ENCODE measurements at places on chromosomes 7 and 10.

DNA sequence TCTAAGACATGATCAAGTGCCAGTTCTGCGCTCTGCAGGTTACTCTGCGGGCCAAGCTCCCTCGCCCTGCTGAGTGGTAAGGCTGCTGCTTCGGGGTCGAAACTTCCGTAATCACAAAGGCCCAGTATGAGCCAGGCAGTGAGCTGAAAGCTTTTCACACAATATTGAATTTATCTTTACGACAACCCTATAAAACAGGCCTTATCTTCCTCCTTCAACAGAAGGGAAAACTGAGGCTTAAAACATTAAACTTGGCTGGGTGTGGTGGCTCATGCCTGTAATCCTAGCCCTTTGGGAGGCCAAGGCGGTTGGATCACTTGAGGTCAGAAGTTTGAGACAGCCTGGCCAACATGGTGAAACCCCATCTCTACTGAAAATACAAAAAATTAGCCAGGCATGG, 83.3 kb downstream of the FAM107B start:
- no peak for DNase-seq

DNA sequence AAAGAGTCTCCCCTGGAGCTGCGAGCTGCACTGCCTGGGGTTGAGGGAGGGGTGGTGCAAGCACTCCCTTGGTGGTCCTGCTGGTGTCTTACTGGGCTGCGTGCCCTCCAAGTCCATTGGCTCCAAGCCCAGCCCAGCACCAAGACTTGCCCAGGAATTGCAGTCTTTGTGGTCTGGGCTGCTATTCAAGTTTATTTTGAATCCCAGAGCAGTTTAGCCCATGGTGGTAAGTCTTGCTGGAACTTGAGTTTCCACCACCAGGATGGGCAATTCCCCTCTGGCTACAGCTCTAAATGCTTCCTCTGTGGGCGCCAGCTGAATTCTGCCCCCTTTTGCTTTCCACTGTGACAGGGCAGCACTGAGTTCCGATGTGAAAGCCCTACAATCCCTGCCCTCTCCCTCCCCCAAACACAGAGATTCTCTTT, 25.1 kb downstream of the GALNT11 start:
- DNase-seq = peak; percentile 44

GRCh38 chr10:92697663-92698511, 8.1 kb downstream of the HHEX start:
- DNase-seq = no peak

GRCh38 chr10:25498645-25499044, 323.8 kb downstream of the GPR158 start:
- DNase-seq = no peak

DNA sequence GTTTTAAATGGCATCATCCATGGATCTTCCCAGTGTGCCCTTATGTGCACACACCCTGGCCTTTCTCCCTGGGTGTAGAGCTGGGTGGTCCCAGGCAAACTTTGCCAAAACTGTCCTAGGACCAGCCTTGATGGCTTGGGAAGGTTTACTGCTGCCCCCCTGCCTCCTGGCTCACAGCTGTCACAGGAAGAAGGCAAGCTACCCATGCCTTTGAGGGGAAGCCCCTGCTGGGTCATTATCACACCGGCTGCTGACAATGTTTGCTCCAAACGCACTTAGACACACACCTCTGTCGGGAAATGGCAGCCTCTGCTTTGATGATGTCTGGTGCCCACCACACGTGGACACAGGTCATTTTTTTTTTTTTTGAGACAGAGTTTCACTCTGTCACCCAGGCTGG, 25.2 kb upstream of the FIGNL1 start:
- DNase-seq = no peak

DNA sequence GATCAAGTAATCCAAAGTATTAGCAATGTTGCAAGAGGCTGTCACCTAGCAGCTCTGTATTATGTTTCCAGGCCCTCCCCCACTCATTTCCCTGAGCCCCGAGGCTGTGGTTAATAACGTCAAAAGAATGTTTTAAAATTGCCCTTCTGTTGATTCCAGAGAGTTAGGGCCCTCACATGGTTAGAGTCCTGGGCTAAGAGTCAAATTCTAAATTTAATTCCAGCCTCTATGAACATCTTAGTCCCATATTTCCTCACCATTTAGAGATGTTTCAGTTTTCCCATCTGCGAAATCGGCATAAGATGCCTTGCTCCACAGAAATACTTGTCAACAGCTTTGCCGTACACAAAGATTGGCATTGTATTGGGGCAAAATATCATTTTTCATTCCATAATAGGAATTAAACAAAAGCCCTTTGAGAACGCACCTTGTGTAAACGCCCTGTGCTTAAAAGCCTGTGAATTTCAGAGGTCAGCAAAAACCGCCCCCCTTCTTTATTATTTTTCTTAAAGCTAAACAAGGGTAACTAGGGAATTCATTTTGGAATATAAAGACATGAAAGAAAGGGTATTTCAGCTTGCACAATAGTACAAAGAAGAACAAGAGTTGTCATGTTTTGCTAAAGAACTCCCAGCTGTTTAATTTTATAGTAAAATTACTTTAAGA, 135.8 kb downstream of the ARID5B start:
- no peak for DNase-seq

- DNase-seq = no peak
These were observed 8.3 kb downstream of the VSTM2A start for GRCh38 chr7:54550471-54550870.

DNA sequence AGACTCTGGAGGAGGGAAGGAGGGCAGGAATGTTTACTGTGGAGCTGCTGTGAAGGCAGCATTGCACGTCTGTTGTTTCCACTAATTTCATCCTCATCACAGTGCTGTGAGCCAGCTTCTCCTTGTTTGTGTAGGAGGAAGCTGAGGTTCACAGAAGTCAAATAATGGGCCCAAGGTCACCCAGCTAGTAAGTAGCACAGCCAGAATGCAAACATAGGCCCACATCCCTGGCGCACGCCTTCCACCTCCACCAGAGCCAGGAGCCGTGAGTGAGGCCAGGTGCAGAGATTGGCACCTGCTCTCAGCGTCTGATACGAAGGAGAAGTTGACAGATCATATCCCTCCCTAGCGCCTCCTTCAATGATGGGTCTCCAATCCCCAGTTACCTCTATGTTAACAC, 93.6 kb downstream of the HTR5A start:
- no peak for DNase-seq

DNA sequence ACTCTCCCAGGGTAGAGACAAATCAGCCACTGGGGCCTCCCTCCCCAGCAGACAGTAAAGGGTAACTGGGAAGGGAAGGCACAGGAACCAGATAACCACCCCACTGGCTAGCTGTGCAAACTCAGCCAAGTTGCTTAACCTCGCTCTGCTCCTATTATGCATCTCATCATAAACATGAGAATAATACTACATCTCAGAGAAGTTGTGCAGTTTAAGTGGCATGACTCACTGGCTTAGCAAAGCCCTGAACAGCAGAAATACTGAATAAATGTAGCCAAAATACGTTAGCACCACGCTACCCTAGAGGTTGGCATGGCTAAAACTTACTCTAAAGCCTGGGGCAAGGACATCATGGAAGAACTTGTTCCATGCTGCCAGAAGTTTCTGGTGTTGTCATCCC, 128.1 kb upstream of the ANK3 start:
- DNase-seq = no peak

GRCh38 chr10:79319115-79319771, 28.0 kb upstream of the PPIF start:
- DNase-seq = no peak

- DNase-seq = peak; percentile 28
These were observed 66.0 kb upstream of the DOCK1 start for GRCh38 chr10:126839094-126839761.

- peak; percentile 60 for DNase-seq
These were observed 44.2 kb downstream of the ZCCHC24 start for GRCh38 chr10:79401015-79401921.

DNA sequence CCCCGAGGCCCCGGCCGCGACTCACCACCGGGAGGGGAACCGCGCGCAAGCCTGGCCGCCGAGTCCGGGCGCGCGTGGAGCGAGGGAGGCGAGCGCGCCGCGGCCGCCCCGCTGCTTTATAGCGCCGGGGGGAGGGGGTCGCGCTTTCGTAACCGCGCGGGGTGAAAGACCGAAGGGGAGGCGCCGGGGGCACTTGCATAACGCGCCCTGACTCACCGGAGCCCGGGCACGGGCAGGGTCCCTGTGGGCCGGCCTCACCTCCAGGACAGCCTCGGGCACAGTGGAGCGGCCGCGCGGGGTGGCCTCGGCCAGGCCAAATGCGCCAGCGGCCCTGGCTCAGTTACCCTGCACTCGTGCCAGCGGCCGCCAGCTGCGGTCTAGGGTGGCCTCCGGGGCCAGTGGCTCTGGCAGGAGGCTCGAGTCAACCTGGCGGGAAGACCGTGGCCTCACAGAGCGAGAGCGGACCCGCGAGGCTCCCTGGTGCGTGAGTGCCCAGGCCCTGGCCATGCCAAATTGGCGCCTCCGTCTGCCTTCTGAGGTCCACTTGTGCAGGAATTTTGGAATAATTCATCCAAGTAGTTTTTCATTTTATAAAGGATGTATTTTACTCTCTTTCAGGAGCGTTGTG, at the start of gene RBP4:
Gene RBP4, minus strand, starts transcription at position 90 of the 628 bp plus-strand sequence. CDS start 207 bp downstream, outside the sequence.
- no peak for DNase-seq

GRCh38 chr7:155257482-155258225, 40.0 kb upstream of the INSIG1 start:
- peak; percentile 47 for DNase-seq

DNA sequence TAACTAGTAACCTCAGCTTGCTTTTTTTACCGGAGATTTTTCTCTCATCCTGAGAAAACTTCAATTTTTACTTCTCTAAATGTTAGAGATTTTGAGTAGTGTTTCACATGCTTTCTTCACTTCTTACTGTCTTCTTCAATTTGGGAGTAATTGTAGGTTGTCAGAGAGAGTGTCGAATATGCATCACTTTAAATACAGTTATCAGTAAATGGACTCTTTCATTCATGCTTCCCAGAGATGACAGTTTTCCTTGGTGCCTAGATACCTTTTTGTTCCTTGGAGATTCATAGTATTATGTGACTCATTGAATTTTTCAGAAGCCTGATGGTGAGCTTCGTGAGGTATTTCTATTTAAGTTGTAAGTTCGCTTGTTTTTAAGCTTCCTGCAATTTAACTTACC, 169.7 kb downstream of the ADK start:
- no peak for DNase-seq

GRCh38 chr7:43872406-43873110, 3.2 kb upstream of the MRPS24 start:
- peak; percentile 57 for DNase-seq
